ENCODE measurements at places on chromosomes 3 and 15. TPM values are rescaled to one million over a fixed set of nuclear protein-coding genes. Genes with fewer than 3 reads are reported as not detected.

- DNase-seq, result no peak
These were observed 124.0 kb upstream of the SNTN start for GRCh38 chr3:63528325-63529000.

GRCh38 chr3:180036671-180037455, at the start of gene PEX5L:
Gene PEX5L, minus strand, starts transcription at chr3:180036937. Its CDS starts 338 bp downstream, at chr3:180036599.
- peak; percentile 80 for DNase-seq

DNA sequence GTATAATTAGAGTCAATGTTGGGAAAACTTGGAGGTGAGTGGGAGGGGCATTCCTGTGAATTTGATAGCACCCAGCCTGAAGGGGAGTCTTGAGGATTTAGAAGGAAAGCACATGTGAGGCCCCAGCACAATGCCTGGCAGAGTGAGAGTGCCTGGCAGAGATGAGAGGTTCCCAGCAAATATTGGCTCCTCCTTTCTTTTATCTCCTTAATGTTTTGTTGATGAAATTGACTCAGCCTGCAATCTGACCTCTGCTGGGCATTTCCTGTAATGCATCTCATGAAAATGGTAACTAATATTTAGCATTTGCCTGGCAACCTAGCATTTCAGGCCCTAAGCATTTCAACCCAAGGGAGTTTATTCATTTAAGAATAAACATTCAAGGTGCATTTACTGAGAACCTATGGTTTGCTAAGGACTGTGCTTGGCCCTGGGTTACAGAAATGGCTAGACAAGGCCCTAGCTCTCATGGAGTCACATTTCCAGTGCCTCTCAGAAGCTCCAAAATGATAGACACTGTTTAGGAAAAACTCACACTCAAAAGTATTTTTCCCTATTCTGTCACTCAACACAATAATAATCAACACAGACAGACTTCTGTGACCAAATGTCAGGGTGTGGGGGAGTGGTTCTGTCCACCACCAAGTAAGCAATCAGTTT, 19.0 kb downstream of the PDHB start:
- no peak for DNase-seq

GRCh38 chr15:59569477-59569876, 42.1 kb upstream of the GCNT3 start:
- no peak for DNase-seq

- DNase-seq, result no peak
These were observed 242.0 kb downstream of the NEK10 start for GRCh38 chr3:27127195-27127594.

GRCh38 chr15:86127547-86127946, 47.9 kb downstream of the AGBL1 start:
- no peak for DNase-seq

- DNase-seq, result no peak
These were observed 42.9 kb downstream of the RLBP1 start for GRCh38 chr15:89178307-89178977.

RBP2 gene
- total RNA-seq, result 25.3 TPM

KBTBD8 gene
- 4.8 TPM for total RNA-seq

ZNF385D gene
- 2.2 TPM for total RNA-seq

PLOD2 gene
- total RNA-seq, result 35.0 TPM

Measured in type B pancreatic cell (in vitro differentiated cells).